ENCODE measurements at places on chromosomes 3 and 15.
A peak's percentile ranks its signal among the peaks of the same experiment; 100 is the strongest.

GRCh38 chr15:44101944-44102343 is 93.1 kb downstream of the FRMD5 start:
- DNase-seq: no peak

GRCh38 chr3:20974396-20974795 is 776.6 kb downstream of the ZNF385D start:
- DNase-seq: no peak

- DNase-seq: peak; percentile 84
Observed at GRCh38 chr3:50345586-50346234, at the start of gene ZMYND10. Gene ZMYND10, minus strand, starts transcription at chr3:50345732. Its CDS starts 153 bp downstream, at chr3:50345579.

GRCh38 chr3:94909726-94910125 is 846.9 kb downstream of the NSUN3 start:
- no peak for DNase-seq

DNA sequence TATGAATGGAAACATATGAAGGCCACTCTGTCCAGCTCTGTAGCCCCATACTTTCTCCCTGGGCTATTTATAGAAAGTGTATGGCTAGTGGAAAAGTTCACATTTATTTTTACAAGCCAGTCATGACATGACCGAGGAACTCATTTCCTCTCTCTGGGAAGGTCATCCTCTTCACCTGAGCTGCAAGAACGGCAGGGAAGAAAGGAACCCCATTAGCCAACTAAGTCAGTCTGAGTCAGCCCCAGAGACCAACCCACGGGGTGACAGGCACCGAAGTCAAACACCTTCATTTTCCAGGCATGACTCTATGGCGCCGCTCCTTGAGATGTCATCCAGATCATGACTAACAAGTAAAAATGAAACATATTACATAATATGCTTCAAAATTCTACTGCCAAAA is 4.8 kb downstream of the PAQR9 start:
- no peak for DNase-seq

GRCh38 chr15:62899090-62899493 is 143.5 kb upstream of the TPM1 start:
- no peak for DNase-seq

GRCh38 chr15:55031727-55032126 is 165.0 kb downstream of the RSL24D1 start:
- DNase-seq: no peak

DNA sequence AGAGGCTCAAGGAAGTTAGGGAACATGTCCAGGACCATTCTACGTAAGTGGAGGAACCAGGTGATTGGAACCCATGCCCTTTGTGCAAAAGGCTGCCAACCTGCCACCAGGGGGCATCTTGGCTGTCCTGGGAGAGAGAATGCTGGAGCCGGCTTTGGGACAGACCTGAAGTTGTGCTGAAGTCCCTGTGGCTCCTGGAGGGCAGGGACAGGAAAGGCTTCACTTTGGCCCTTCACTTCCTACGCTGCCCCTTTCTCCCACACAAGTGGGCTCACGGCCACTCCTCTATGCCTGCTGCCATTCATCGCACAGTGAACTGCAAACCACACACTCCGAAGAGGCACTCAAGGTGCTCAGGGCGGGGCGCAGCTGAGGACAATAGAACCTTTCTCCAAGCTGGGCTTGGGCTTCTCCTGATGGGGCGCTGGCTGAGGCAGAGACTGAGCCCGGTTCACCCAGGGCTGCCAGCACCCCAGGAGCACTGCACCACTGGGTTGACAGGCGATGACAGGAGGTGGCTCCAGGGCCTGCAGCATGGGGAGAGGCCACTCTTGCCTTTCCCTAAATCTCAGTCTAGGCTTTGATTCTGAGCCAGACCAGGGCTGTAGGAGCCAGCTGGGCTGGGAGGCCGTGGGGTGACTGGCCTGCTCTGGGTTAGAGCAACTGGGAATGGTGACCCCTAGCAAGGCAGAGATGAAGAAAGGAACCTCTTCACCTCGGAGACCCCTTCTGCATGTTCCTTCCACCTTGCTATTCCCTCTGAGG is 8.4 kb downstream of the SHF start:
- peak; percentile 57 for DNase-seq

GRCh38 chr3:169624533-169624972 is 39.0 kb downstream of the MECOM start:
- peak; percentile 13 for DNase-seq

DNA sequence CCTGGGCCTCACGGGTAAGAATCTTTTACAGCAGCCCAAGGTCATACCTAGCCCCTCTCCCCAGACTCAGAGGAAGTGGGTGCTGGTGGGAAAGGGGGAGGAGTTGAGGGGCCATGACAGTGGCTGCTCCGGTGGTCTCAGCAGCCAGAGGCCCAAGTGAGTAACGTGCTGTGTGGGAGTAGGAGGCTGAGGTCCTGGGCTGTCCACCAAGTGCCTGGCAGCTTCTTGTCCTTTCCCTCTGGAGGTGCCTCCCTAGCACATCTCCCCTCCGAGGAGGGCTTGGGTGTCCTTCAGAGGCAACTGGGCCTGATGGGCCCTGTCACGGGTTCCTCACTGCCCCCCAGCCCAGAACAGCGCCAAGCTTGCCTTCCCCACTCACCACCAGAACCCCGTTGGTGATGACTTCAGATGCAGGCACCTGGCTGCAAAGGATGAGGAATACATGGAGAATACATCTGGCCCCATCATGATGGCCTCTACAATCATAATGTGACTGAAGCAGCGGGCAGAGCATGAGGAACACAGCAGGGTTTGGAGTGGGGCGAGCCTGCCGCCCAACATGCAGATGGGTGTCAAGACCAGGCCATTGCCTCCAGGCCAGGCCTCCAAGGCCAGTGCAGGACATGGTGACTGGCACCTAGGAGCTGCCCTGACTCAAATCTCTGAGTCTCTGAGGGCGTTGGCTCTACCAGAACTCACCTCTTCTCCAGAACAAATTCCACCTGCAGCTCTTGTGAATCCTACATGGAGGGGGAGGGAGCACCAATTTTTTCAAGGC is 3.3 kb downstream of the PLA2G4F start:
- no peak for DNase-seq

DNA sequence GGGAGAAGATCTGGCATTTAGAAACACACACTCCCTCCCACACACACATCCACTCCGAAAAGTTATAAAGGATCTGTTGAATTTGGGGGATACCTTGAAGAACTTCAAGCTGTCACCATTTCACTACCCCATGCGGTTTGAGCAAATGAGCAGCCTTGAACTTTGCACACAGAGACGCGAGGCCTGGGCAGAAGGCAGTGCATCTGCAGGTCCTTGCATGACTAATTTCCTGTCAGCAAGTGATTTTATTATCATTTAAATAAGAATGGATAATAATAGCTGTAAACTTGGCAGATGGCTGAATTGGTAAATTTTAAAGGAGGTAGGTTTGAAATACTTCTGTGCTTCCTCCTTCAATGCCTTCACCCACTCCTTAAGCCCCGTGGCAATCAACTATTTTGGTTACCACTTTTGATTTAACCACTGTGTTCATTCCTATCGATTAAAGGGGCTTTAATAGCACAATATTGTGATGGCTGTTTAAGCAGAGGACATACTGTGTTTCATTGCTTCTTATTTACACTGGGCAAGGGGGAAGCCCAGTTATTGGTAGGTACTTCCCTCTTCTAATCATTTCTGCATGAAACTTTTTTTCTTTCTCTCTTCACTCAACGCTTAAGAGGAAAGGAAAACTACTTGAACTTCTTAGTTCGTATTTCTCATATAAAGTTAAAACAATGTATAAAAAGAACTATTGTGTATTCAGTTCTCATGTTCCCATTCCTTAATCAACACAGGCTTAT is 108.1 kb downstream of the ROBO2 start:
- DNase-seq: no peak

GRCh38 chr3:89104499-89104898 is 2.9 kb upstream of the EPHA3 start:
- DNase-seq: no peak

DNA sequence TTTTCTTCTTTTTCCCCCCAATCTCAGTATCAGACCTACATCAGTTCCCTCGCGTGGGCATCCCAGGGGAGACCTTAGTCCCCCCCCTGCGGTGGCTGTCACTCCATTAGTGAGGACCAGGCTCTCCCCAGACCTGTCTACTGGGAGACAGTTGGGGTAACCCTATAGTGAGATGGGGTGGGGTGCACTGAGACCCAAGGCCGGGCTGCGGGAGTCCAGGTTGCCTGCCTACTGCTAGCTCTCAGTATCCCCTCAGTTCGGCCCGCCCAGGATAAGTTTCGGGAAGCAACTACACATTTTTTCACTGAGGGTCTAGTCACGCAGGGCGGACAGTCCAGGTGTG is 671 bp upstream of the DCUN1D1 start:
- DNase-seq: no peak

- DNase-seq: no peak
Observed at GRCh38 chr3:102237838-102238237, 197.0 kb upstream of the ZPLD1 start.

DNA sequence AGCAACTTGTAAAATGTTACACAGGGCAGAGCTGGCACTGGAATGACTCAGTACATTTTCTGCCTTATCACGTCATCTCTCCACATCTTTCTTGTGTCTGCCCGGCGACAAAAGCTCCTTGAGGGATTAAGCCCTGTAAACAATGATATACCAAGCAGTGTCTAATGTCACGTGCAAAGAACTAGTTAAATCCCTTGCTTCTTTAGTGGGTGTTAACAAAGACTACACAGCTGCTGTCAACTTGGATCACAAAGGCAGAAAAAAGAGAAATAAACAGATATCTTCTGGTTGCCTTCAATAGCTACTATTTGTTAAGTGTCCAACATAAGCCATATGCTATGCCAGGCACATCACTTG is 48.1 kb upstream of the FRMD4B start:
- DNase-seq: peak; percentile 67

DNA sequence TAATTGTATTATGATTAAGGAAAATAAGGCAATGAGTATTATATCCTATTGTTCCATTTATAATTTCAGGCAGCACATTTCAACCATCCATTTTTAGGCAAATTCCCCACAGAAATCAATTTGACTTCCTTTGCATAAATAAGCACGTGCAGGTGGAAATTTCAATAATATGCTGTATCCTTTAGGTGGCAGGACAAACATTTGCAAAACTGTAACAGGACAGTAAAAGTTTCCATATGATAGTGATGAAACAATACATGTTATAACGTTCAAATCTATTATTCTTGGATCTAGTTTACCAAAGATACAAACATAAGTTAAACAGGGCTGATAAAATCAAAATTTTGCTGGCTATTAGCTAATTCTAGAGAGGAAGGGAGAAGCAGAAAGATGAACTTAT is 8.5 kb downstream of the UACA start:
- no peak for DNase-seq

DNA sequence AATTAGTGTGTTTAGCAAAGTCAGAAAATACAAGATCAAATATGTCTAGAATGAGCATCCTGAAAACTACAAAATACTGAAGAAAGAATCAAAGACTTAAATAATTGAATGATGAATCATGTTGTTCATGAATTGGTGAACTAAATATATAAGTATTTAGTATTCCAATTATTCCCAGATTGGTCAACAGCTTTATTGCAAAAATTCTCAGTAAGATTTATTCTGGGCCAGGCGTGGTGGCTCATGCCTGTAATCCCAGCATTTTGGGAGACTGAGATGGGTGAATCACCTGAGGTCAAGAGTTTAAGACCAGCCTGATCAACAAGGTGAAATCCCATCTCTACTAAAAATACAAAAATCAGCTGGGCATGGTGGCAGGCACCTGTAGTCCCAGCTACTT is 250.0 kb upstream of the NECTIN3 start:
- no peak for DNase-seq

- no peak for DNase-seq
Observed at GRCh38 chr3:193496658-193497057, 58.0 kb downstream of the ATP13A4 start.

- DNase-seq: no peak
Observed at GRCh38 chr3:134480546-134480945, 5.2 kb downstream of the ANAPC13 start.

GRCh38 chr3:55519019-55519418 is 31.9 kb upstream of the WNT5A start:
- no peak for DNase-seq

DNA sequence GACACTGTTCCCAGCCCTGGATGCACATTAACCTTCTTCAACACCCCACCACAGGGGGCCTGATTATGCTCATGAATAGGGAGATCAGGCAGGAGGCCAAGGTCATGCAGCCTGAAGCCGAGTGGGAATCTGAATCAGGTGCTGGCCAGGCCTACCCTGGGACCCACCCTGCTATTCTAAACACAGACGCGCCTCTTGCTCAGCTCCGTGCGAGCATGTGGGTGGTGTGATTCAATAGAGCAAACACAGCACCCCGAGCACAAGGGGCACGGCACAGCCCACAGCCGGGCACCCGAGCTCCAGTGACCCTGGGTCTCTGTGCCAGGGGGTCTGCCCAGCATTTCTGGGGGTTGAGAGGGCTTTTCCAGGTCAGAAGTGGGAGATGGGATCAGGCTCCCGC is 24.6 kb upstream of the GRIP2 start:
- DNase-seq: no peak

GRCh38 chr3:24137958-24138875 is 193.1 kb downstream of the NR1D2 start:
- DNase-seq: no peak

DNA sequence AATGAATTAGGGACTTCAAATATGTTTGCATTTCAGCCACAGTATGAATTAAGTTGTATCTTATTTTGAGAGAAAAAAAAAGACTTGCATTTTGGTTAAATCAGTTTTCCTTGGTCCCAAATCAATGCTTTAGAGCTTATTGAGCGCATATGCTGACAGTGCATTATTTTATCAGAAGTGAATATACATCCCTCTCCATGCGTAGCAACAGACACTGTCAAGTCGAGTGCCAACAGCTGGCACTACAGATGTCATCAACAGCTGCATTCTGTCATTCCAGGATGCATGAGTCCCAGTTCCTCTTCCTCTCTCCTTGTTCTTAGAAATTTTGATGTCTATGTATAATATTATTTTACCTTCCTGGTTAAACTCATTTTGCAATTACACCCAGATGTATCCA is 156.1 kb upstream of the FOXB1 start:
- DNase-seq: no peak

DNA sequence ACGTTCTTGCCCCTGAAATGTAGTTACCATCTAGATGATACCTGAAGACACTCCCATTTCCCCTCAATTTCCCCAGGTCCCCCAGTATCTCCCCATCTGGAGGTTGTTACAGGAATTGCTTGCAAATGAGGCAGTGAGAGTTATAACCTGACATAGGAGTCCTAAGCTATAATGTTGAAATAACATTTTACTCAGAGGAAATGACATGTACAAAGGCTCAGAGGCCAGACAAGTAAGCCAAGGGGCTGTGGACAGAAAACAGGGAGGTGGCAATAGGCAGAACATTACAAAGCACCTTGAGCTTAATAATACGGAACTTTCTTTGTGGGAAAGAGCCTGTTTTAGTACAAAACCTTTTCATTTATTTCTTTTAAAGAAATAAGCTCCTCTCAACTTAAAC is 171.9 kb downstream of the FRMD5 start:
- DNase-seq: no peak

GRCh38 chr15:58546066-58546591 is 114.3 kb downstream of the LIPC start:
- DNase-seq: no peak

DNA sequence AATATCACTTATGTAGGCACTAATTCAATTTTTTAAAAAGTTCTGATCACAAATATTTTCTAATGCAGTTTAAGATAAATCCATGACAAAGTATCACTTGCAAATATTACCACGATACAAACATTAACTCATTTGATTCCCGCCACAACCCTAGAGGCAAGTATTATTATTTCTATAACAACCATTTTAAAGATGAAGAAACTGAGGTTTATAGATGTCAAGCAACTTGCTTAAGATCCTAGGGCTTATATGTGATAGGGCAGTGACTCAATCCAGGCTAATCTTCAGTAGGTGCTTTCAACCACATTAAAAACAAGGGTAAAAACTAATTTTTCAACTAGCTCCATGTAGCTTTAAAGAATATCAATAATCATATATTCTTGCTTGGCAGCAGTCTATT is 1.7 kb downstream of the DYNC1LI1 start:
- no peak for DNase-seq

Measured in WERI-Rb-1 (cell line).